Fibroblast of upper back skin (primary cell): ENCODE measurements at places on chromosomes 7 and 10.

DNA sequence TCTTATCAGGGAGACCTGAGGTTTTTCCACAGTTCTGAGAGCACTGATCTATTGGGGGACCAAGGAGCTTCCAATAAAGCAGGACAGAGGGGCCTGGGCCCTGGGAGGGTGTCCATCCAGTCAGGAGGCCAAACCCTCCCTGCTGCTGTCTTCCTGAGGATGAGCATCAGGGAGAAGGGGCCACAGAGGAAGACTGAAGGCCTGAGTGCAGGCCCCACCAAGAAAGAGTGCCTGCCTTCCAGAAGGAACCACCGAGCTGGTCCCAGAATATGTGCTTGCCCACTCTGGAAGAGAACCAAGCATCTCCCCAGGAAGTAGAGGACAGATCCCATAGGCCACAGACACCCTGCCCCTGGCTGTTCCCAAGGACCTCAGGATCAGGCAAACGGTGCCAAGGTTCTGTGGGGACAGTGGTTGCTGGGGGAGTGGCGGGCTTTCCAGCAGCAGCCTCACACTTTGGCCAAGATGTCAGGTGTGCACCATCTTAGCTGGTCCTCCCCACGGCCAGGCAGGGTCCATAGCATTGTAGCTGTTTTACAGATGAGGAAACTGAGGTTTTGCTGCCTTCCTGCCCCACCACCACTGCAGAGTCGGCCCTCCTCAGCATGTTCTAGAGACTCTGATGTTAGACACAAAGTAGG, 199.4 kb downstream of the GRID1 start:
- no peak for DNase-seq

DNA sequence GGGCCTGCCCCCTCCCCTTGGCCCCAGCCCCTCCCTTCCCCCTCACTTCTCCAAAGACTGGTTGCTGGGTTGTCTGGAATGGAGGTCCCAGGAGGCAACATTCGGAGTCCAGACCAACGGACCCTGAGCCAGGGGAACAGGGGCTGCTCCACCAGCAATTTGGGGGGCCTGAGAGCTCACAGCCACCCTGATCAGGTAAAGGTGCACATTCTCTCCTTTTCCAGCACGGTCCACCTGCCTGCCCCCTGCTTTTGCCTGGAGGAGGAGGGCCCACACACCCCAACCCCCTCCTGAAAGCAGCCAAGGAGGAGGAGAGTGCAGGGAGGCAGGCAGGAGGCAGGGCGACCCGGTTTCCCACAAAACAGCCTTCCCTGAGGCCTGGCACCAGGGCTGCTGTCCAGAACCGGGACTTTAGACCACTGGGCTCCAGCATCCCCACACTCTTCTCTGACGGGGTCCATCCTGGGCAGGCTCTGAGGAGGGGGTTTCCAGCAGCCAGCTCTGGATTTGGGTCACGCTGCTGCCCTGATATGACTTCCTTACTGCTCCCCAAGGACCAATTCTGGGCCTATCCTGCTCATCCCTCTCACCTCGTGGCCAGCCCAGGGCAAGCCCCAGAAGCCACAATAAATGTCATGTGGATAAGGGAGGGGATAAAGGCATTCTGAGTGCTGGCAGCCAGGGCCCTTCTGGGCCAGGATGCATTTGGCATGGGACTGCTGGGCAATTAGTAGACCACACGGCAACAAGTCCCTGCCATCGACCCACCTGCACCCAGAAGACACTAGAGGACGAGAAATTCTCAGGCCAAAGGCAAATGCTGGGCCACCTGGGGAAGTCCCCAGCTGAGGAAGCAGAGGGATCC, 1.1 kb upstream of the CAMK2B start:
- DNase-seq, result no peak

GRCh38 chr10:96873756-96874467, 41.8 kb downstream of the LCOR start:
- no peak for DNase-seq

DNA sequence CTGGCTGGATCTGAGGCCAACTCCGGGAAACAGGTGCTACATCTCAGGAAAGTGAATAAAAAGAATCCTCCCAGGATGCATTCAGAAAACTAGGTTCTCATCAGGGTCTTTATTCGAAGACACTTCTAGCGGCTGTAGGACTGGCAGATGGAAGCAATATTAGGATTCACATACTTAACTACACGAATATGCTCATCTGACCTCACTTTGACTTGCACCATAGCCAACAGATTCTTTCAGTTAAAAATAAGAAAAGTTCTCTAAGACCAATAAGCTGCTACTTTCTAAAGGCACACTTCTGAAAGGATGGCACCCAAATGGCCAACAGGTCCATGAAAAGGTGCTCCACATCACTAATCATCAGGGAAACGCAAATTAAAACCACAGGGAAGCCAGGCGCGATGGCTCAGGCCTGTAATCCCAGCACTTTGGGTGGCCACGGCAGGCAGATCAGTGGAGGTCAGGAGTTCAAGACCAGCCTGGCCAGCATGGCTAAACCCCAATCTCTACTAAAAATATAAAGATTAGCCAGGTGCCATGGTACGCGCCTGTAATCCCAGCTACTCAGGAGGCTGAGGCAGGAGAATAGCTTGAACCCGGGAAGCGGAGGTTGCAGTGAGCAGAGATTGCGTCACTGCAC, 258.0 kb downstream of the ZMYND11 start:
- no peak for DNase-seq

DNA sequence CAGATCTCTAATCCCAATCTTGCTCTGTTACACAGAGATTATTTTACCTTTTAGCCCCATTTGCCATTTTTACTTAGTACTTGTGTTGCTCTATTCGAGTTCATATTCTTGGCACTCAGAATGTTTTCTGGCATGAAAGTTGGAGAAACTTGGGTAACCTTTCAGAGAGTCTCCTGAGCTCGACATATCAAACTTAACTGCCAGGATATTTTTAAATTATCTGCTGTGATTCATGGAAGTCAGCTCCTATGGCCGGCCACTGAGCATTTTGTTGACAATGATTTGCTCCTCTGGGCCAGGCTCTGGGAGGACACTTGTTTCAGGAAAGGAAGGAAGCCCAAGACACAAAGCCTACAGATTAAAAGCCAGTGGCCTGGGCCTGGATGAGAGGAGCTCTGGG, 396.7 kb downstream of the TNS3 start:
- DNase-seq, result no peak

DNA sequence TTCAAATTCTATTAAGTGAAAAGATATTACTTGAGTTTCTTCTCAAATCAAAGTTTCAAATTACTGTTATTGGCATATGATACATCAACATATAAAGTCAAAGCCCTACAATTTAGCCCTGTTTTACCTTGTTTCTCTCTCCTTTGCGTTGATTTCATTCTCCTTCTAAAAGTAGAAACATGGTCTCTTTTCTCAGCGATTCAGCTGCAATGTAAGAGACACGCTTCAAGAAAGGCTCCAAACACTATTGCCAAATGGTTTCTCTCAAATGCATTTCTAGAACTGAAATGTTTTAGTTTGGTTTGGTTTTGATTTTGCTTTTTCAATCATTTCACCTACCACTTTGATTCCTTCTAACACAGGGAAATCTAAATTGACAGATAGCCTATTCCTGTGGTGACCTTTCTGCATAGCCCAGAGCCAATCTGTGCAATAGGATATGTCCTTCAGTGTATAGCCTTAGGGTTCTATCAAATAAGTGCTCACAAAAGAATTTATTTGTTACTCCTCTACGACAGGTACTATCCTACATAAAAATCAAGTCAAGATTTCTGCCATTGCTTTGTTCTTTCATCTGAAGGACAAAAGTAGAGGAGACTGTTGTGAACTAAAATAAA, 47.3 kb downstream of the CTNNA3 start:
- DNase-seq, result no peak

- DNase-seq, result no peak
Measured at GRCh38 chr10:22606164-22606614, 108.2 kb downstream of the PIP4K2A start.

GRCh38 chr7:6477318-6477660, 29.5 kb upstream of the DAGLB start:
- DNase-seq, result no peak

GRCh38 chr10:88715517-88715916, 9.5 kb downstream of the LIPK start:
- DNase-seq, result no peak

DNA sequence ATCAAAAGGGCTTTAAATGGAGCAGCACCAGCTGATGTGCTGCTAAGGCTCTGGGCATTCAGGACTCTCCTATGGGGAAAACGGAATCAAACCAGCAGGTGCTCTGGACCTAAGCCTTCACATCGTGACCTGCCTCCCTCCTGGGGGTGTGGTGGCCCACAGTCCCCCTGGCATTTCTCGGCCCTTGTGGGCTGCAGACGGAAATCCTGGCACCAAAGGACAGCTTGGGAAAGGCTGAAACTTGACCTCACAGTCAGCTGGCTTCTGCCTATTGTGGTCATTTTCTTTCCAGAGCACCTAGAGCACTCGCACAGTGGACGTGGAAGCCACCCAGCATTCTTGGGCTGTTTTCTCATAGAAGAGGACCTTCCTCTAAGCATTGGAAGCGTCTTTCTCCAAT, 74.8 kb downstream of the TPST1 start:
- DNase-seq, result no peak

DNA sequence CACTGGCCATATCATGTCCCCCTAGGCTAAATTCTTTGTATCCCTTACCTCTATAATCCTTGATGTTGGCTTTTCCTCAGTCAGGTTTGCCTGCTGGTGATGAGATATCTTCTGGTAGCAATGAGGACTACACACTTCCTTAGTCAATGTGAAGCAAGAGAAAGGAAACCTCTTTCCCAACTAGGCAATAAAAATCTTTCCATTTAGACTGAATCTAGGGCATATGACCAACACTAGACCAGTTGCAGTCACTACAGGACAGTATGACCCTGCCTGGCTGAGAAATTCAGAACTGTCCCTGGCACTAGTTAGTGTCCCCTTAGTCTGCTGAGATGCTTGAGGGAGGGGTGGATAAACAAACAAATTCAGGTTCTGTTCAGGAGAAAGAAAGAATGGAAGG, 142.6 kb downstream of the RNLS start:
- DNase-seq, result no peak

- no peak for DNase-seq
Measured at GRCh38 chr7:79451580-79451979, 1.9 kb downstream of the MAGI2 start.

DNA sequence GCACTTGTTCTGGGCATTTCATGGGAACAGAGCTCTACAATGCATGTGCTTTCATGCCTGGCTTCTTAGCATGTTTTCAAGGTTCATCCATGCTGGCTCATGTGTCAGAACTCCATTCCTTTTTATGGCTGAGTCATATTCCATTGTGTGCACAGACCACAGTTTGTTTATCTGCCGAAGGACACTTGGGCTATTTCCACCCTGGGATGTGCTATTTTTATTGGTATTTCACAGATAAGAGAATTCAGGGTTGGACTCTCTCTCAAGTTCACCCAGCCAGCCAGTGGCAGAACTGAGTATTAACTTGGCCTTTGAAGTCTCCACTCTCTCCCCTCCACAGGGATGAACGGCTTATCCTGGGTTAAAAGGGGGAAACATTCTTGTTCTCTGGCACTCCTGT, 190.7 kb upstream of the GPR26 start:
- DNase-seq, result no peak

DNA sequence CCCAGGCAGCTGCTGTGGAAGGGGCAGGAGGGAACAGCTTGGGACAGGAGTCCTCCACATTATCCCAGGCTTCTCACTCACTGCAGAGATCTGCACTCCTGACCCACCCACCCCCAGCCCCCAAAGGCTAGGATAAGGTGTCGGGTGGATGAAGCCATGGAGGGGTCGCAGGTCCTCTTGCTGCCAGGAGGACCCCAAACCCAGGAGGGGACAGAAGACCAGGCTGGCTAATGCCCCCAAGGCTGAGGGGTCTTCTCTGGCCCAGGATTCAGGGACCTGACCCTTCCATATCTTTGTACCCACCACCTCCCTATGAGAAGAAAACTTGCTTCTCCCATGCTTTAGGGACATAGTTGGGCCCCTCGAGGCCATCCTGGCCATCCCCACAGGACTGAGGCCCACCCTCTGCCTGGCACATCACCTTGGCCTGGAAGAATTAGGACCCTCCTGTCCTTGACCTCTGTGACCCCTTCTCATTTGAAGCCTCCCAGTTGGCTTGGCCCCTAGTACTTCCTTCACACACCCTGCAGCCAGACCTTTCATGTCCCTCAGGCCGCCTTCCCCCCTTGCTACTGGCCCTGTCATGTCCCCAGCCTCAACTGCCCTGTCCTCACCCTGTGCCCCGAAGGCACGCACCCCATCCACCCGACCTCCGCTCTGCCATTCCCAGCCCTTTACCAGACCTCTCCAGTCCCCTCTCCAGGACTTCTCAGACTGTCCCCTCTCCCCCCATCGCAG, 21.6 kb downstream of the KCNH2 start:
- no peak for DNase-seq

- DNase-seq, result no peak
Measured at GRCh38 chr10:120145107-120145506, 252.6 kb downstream of the SEC23IP start.

- DNase-seq, result no peak
Measured at GRCh38 chr7:29797112-29797944, 9.0 kb upstream of the WIPF3 start.

DNA sequence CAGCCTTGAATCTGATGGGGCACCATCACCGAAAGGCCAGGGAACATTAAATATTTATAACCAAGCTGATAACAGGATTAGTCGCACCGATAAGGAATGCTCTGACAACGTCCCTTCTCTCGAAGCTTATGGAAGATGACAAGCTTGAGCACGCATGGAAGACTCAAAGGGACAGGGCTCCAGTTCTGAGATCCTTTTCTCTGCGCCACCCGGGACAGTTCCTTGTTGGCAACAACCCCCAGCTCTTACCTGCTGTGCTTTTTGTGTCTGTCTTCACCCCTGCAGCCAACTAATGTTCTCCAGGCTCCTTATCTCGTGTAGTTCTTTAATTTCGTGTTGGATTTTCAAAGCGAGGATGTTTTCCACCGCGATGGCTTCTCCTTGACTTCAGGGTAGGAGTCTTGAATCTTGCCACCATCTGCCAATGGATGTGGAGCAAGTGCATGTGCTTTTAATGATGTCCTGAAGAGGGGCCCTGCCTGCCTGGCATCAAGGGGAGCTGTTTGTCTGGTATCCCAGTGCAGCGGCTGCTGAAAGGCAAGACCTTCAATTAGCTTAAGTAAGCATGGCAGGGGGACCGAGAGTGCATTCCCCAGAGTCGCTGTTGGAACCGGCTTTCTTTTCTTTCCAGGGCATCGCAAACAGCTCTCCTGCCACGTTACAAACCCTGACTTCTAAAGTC, 354 bp upstream of the FERD3L start:
- no peak for DNase-seq

DNA sequence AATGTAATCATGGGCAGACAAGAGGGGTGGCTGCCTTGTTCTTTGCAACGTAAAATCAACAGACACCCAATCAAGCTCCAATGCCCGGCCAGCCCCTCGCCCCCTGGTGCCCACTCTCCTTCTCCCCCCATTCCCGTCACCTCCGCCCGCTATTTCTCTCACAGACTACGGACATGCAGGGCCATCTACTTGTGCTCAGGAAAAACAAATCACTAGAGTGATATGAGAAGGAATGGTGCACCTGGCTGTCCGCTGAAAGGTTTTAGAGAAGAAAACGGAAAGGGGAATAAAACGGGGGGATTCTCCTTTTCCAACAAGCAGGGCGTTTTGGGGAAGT, 396 bp downstream of the GRM8 start:
- DNase-seq, result no peak
